ENCODE measurements at places on chromosomes 12 and 14.

- DNase-seq = no peak
Observed at GRCh38 chr12:41795910-41796309, 348.8 kb downstream of the GXYLT1 start.

DNA sequence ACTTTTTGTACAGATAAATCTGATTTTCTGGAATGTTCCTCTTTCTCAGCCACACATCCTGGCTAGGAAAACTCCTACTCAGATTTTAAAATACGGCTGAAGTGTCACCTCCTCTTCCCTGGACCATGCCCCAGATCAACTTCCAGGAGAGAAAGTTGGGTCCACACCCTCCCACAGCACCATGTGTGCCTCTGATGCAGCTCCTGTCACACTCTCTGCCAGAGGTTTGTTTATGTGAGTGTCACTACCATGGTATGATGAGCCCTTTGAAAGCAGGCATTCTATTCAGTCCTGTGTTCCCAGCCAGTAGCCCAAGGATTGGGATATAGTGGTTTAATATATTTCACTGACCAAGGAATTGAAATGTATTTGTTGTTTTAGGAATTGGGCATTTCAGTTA is 287.2 kb upstream of the ATP2B1 start:
- DNase-seq = no peak

GRCh38 chr14:68139431-68140075 is 320.0 kb downstream of the RAD51B start:
- no peak for DNase-seq

DNA sequence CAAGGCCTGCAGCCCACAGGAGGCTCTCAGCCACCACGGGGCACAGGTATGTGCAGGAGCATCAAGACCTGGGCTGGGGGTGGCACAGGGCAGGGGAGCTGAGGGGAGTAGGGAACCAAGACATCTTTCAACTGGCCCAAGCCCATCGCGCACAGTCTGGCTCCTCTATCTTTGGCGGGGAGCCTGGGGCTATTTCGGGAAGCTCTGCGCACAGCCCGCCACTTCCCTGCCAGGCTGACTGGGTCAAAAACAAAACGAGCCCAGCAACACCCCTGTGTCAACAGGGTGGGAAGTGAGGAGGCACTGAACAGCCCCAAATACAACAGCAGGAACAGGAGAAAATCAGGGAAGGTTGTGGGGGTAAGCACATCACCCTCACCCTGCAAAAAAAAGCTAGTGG is 83.9 kb downstream of the ARL6IP4 start:
- DNase-seq = no peak

GRCh38 chr12:92769124-92769901 is 66.5 kb downstream of the PLEKHG7 start:
- no peak for DNase-seq
